ENCODE measurements at places on chromosomes 4 and X. TPM values are rescaled to one million over a fixed set of nuclear protein-coding genes. Genes with fewer than 3 reads are reported as not detected.

GLRA2 gene
- not detected for total RNA-seq

DNA sequence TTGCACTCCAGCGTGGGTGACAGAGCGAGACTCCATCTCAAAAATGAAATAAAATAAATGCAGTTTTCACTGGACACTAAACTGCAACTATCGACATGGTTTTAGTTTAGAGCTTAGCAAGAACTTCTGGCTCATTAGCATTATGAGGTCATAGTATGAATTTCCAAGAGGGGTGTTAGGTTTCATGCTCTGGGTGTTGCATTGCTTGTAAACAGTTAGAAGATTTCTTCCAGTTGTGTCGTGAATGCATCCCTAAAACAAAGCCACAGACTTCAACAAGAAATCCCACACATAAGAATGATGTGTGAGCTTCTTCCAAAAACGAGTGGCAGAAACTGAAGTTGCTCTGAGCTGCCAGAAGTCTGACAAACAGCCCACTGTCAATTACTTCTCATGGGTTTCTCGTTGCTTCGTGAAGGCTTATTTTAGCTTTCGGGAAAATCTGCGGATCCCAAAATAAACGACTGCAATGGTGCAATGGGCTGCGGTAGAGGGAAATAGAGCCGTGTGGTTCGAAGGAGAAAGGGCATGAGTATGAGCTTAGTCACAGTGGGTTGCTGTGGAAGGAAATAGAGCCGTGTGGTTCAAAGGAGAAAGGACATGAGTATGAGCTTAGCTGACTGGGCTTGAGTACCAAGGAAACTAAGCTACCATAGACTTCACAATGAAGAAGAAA is 354.9 kb downstream of the DHRSX start:
- no peak for DNase-seq
- no peaks in the 10 kb centered on the region for H3K36me3 ChIP-seq
- H3K4me1 ChIP-seq = no peaks in the 10 kb centered on the region
- no peak overlapping the region for H3K27ac ChIP-seq

DSPP gene
- total RNA-seq = 0.07 TPM

BMPR1B gene
- 19.2 TPM for total RNA-seq

SOD3 gene
- 81.7 TPM for total RNA-seq

RTL5 gene
- total RNA-seq = 4.6 TPM

DNA sequence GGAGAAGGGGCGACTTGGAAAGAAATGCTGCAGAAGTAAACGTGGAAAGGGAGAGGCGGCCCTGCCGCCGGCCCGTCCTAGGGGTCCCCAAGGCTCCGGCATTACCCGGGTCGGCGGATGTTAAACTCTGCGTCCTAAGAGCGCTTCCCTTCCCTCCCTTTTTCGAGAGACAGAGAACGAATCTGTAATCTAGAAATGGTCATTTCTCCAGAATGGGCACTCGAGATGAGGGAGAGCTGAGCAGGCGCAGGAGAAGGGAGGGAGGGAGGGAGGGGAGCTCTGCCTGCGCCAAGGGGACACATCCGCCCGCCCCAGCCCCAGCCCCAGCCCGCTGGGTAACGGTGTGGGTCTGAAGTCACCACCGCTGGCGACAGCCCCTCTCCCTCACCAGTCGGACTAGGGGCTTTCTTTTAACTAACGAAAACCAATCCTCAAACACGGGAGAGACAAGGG is 1.7 kb downstream of the HCFC1 start:
- no peak overlapping the region for H3K27ac ChIP-seq
- H3K27me3 ChIP-seq = no peaks in the 10 kb centered on the region
- no peaks in the 10 kb centered on the region for H3K36me3 ChIP-seq
- peak overlapping the region; percentile 83 for H3K4me3 ChIP-seq

GRCh38 chr4:182179105-182179504 is 64.1 kb upstream of the TENM3 start:
- H3K27me3 ChIP-seq = no peaks in the 10 kb centered on the region
- no peak overlapping the region for H3K4me3 ChIP-seq
- H3K4me1 ChIP-seq = no peaks in the 10 kb centered on the region
- H3K27ac ChIP-seq = no peak overlapping the region

PRRG3 gene
- total RNA-seq = 1.7 TPM

GRCh38 chr4:52407545-52407944 is 251.6 kb downstream of the USP46 start:
- no peak for DNase-seq
- H3K27me3 ChIP-seq = no peaks in the 10 kb centered on the region
- no peaks in the 10 kb centered on the region for H3K36me3 ChIP-seq
- H3K27ac ChIP-seq = no peak overlapping the region
- no peak overlapping the region for H3K4me3 ChIP-seq

GRCh38 chrX:42944381-42944998 is 166.5 kb upstream of the PPP1R2C start:
- no peak overlapping the region for H3K27ac ChIP-seq
- no peaks in the 10 kb centered on the region for H3K4me1 ChIP-seq
- no peak for DNase-seq
- H3K4me3 ChIP-seq = no peak overlapping the region

PHKA2 gene
- 22.5 TPM for total RNA-seq

SRPX gene
- 2.1 TPM for total RNA-seq

GRCh38 chrX:19334945-19335626 is 8.6 kb upstream of the PDHA1 start:
- no peak overlapping the region for H3K4me3 ChIP-seq
- H3K27ac ChIP-seq = no peak overlapping the region
- no peaks in the 10 kb centered on the region for H3K27me3 ChIP-seq
- no peaks in the 10 kb centered on the region for H3K4me1 ChIP-seq
- no peaks in the 10 kb centered on the region for H3K36me3 ChIP-seq

DNA sequence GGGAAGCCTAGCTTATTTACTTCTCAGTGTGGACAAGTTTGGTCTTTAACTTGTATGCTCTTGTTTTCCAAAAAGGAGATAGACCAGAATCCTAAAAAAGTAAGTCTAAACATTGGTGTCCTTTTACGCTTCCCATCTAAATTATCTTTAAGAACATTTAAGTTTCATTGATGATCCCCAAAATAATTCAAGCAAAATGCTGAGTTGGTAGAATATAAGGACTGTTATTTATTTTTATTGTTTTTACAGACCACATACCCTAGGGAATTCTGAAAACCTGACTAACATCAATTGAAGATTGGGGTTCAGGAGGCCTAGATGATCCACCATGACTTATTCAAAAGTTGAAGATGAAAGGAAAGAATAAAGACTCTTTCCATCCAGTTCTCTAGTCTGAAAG is 653.0 kb downstream of the CCSER1 start:
- H3K27ac ChIP-seq = no peak overlapping the region
- no peak overlapping the region for H3K4me3 ChIP-seq
- H3K27me3 ChIP-seq = no peaks in the 10 kb centered on the region
- no peaks in the 10 kb centered on the region for H3K4me1 ChIP-seq

SCML2 gene
- total RNA-seq = 6.7 TPM

DNA sequence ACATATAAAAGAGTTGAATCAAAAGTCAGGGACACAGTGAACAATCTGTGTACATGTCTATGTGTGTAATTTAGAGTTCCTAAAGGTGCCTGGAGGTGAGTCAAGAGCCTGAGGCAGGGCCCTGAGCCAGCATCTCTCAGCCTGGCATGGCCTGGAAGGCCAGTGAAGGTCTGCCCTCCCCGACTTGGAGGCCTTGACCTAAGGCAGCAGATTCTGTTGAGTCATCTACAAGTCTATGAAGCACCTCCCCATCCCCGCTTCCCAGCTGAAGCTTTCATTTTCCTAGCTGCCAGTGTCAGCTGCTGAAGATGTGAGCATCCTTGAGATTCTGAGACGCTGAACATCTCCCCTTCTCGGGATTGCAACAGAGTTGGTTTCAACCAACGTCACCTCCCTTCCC is 583.9 kb downstream of the BCOR start:
- no peak overlapping the region for H3K4me3 ChIP-seq
- peak; percentile 66 for DNase-seq
- H3K36me3 ChIP-seq = no peaks in the 10 kb centered on the region
- peak overlapping the region; percentile 8 for H3K27ac ChIP-seq
- no peaks in the 10 kb centered on the region for H3K27me3 ChIP-seq
